Activated T-helper 1 cell treated with anti-CD3 and anti-CD28 coated beads, Interleukin-2, amount 50 U/mL, for 16 hours (primary cell): ENCODE measurements at places on chromosomes 4 and X.

- DNase-seq: no peak
Observed at GRCh38 chr4:61890321-61890720, 690.2 kb downstream of the ADGRL3 start.

DNA sequence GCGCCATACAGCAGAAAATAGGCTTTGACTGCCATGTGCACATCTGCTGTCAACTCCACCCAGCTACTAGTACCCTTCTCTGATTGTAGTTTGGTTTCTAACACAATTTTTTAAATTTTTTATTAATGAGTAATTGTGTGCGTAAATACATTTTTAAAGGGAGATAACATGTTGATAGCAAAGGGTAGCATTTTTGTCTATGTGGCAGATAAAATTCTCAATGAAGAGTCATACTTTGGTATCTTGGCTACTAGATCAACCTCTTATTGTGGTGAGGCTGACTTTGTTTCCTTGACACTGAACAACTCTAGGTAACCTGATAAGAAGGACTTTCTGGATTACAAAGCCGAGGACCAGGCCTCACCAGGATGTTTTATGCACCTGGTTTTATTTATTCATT, 9.5 kb downstream of the ADH4 start:
- no peak for DNase-seq

- no peak for DNase-seq
Observed at GRCh38 chr4:124337874-124338273, 374.7 kb downstream of the ANKRD50 start.

- DNase-seq: no peak
Observed at GRCh38 chrX:112688242-112688641, 8.5 kb upstream of the LHFPL1 start.

GRCh38 chr4:54498661-54499111, 159.1 kb upstream of the KIT start:
- no peak for DNase-seq

DNA sequence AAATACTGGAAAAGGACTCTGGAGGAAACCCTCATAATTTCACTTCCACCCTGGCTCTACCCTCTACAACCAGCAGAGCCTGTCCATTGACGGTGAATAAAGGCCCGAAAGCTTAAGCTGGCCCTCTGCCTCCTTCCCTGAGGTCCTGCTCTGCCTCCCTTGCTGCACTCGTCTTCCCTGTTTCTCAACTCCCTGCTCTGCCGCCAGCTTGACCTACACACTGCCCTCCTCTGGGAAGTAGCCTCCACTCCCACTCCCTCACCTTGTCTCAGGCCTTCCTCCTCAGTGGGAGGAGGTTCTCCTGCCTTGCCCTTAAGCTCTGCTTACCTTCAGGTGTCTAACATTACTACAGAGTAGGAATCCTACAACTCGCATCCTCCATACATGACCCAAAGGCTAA, 608.6 kb upstream of the NR3C2 start:
- DNase-seq: no peak

GRCh38 chr4:73735231-73735630, 5.1 kb upstream of the CXCL8 start:
- no peak for DNase-seq

- DNase-seq: no peak
Observed at GRCh38 chr4:102172341-102172740, 172.9 kb downstream of the SLC39A8 start.

DNA sequence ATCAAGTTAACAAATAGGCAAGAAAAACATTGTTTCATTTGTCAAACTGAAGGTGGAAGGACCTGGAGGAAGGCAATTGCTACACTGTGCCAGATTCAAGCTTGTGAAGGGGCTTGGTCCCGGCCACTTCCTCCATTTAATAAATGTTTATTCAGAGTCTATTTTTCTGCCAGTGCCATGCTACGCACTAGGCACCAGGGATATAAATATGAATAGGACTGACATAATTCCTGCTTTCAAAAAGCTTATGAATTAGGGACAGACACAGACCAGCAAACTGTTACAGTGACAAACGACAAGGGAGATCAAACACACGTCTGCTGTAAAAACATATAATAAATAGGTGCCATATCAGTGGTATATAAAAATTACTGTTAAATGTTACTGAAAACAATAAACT, 571 bp downstream of the TLR6 start:
- no peak for DNase-seq

GRCh38 chr4:25879587-25879986, 16.8 kb upstream of the SEL1L3 start:
- no peak for DNase-seq

DNA sequence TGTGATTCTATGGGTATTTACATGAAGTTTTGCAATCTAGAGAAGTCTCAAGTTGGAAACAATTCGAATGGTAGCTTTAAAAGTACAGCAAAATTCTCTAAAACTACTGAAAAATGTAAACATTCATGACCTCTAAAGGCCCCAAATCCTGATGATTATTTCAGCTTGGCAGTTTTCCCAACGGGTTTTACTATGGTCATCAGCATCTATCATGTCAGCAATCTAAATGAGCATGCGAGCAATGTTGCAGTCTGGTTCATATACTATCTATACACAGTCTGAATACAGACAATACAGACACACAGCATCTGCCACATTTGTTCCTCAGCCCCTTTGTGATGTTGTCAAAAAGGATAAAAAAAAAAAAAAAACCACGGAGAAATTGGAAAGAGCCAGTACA, 790.3 kb upstream of the HTR2C start:
- no peak for DNase-seq

GRCh38 chrX:5753291-5753690, 475.4 kb downstream of the NLGN4X start:
- no peak for DNase-seq

DNA sequence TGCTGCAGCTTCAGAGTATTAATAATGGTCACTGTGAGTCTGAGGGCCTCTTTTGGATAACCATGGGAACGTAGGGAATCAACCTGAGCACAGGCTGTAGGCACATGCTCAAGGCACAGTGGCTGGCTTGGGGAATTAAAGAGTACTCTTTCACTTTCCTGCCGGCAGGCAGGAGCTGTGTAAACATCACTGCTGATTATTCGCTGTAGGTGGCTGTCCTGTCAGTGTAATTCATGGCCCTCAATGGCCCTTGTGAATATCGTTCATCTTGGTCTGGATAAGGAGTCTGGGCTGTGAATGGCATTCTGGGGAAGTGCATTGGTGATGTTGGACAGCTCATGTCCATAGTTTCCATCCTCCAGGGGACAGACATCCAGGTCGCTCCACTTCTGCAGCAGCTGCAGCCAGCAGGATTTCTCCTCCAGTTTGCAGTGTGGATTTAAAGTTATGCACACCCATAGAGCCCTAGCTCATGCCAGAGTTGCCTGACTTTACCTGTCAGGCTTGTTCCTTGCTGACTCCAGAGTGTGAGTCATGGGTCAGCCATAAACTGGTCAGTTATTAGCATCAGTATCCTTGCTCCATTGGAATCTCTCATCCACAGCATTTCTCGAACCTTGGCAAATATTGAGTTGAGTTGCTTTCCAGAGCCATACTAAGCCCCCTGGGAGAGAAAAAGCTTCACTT, 43.0 kb downstream of the C4orf33 start:
- DNase-seq: no peak

GRCh38 chr4:48254381-48255071, 15.1 kb downstream of the TEC start:
- DNase-seq: no peak

DNA sequence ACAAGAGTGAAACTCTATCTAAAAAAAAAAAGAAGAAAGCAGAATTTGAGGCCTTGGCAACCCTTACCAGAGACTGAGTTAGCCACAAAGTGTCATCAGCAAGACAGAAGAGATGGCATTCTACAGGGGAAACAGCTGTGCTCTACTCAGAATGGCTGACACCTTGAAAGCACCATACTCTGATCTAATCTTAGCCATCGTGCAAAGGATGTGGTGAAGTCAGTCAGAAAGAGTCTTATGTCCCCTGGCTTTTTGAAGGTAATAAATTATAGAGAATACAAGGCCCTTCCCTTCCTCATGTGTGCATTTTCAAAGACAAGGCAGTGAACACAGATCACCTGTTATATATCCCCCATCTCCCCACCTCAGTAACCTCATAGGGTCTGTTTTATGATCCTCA, 13.2 kb downstream of the CLNK start:
- no peak for DNase-seq

- DNase-seq: peak; percentile 62
Observed at GRCh38 chrX:115898382-115899001, 272.1 kb upstream of the AGTR2 start.

DNA sequence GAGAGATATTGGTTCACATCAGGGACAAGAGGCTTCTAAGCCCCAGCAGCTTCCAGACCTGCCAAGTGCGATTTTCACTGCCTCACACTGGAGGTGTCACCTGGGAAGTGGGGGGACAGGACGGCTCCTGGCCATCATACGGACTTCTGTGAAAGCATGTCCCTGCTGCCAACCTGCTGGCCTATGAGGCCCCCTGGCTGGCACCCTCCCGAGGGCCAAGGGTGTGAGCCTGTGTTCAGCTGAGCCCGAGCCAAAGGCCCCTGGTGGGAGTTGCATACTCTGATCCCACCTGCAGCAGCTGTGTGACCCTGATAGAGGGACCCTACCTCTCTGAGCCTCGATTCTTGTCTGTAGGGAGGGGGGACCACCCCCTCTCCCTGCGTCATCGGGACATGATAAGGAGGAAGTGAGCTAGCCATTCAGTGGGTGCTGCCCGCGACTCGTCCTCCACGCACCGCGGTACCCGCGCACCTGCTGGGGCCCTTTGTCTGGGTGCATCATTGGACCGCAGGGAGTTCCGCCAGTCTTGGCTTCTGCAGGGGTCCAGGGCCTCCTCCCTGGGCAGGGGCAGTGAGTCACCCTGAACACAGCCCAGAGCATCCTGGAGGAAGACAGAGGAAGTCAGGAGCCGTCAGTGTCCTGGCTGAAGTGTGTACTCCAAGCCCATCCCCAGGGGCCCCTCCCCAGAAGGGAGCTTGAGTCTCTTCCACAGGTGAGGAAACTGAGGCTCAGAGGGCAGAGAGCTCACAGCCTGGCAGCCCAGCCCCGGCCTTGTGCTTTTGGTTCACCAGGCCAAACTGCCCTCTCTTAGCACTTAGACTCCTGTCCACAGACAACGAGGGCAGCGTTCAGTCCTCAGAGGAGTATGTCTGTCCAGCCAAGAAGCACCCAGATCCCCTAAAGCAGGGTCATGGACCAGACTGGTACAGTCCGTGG, 24.1 kb downstream of the C4orf50 start:
- DNase-seq: no peak

GRCh38 chr4:53380221-53380620, 2.8 kb downstream of the FIP1L1 start:
- no peak for DNase-seq

GRCh38 chr4:150960079-150960478, 55.0 kb downstream of the LRBA start:
- no peak for DNase-seq

DNA sequence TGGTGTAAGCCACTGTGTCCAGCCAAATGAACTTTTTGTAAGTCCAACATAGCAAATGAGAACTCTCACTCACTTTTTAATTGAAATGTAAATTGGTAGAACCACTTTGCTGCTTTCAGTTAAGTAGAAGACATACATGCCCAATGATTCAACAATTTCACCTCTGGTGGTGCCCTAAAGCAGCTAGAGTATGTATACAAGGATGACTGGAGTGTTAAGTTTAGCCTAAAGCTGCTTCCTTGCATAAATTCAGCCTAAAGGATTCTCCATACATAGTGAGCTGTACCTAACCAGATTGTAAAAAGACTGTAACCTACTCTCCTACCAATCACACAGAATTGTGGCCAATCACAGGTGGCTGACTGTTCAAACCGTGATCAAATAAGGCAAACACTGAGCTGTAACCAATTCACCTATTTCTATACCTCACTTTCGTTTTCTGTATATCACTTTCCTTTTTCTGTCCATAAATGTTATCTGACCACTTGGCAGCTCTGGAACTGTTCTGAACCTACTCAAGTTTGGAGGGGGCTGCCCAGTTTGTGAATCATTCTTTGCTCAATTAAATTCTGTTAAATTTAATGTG, 39.9 kb downstream of the PDS5A start:
- no peak for DNase-seq

DNA sequence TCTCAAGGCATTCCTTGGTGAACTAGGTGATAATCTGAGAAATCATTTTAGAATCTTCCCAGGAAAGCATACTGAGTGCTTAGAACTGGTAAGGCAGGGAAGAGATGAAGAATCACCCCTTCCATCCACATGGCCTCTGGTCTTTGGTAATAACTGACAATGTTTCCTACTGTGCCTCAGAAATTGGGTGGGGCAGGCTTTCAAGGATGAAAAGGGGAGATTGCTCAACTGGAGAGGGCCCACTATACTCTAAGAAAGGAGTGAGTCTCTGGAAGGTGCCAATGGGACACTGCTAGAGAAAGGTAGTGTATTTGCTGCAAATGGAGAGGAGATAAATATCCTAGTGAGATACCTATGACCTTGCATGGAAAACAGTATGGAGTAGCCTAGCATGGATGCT, 135.0 kb upstream of the SCML1 start:
- DNase-seq: no peak

DNA sequence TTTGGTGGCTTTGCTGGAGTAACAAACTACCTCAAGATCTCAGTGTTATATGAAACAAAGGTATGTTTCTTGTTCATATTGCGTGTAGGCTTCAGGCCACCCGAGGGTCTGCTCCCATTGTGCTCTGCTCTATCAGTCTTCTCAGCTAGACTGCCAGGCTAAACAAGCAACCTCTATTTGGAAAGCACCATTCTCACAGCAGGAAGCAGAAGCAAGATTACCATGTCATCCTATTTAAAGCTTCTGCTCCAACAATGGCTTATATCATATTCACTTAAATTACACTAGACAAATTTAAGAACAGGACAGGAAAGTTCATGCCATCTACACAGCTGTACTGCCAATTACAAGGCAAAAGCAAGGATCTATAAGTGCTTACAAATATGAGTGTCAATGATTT, 385.8 kb downstream of the PPARGC1A start:
- DNase-seq: no peak

DNA sequence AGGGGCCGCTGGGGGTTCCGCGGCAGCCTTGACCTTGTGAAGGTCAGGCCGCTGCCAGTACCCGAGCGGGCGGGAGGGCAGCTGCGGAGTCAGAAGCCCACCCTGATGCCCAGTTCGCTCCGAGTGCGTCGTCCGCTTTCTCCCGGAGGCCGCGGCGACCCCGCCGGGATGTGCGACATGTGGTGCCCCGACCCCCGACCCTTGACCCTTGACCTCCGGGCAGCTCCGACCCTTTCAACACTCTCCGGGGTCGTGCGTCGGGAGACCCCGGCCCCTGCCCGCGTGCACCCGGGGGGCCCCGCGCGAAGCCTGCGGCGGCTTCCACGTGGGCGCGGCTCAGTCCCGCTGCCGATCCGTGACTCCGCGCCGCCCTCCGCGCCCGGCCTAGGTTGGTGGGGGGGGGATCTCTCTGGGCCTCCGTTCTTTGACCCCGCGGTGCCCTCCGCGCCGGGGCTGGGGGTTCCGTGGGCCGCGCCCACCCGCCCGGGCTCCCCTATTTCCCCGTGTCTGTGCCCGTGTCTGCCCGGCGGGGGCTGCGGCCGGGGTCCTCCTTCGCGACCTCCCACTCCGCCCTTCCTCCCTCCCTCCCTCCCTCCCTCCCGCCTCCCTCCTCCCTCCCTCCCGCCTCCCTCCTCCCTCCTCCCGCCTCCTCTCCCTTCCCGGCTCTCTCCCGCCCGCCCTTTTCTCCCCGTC, 609 bp upstream of the SLC25A6 start:
- DNase-seq: no peak

- DNase-seq: no peak
Observed at GRCh38 chrX:148979786-148980185, 479.4 kb downstream of the AFF2 start.
